Progenitor cell of endocrine pancreas (in vitro differentiated cells): ENCODE measurements at places on chromosomes 1 and 21.

- no peak for DNase-seq
Measured at GRCh38 chr1:156112276-156113137, 2.0 kb upstream of the LMNA start.

DNA sequence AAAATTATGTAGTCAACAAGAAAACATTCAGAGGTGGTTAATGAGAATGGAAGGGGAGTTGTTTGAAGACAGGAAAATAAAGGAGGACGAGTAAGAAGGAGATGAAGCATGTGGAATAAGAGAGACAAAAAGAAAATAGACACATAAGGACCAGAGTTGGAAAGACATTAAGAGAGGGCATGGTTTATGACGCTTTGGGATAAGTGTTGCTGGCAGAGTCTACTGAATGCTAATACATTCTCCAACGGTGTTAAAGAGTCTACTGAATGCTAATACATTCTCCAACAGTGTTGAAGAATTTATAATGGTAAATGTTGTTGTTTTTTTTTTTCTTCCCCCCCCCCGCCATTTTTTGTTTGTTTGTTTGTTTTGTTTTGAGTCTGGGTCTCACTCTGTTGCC is 13.1 kb downstream of the PRKAA2 start:
- no peak for DNase-seq

GRCh38 chr1:109490029-109490933 is 3.6 kb upstream of the CYB561D1 start:
- DNase-seq: peak; percentile 51

GRCh38 chr1:73832276-73833181 is 365.4 kb downstream of the LRRIQ3 start:
- no peak for DNase-seq

GRCh38 chr1:66214901-66215300 is 319.1 kb upstream of the SGIP1 start:
- no peak for DNase-seq

DNA sequence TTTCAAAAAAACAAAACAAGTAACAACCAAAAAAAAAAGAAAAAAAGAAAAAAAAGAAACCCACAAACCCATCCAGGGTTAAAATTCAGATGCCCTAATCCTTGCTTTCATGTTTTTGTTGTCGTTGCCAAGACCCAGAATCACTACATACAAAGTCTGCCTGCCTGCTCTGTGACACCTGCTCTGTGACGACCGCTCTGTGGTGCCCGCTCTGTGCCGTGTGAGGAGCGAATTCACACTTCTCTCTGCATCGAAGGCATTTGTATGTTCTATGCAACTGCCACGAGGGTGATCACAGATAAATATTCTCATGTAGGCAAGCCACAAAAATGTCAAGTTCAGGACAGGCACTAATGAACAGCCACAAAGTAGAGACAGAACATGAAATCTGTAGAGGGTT is 178.6 kb downstream of the SLC45A1 start:
- DNase-seq: no peak

DNA sequence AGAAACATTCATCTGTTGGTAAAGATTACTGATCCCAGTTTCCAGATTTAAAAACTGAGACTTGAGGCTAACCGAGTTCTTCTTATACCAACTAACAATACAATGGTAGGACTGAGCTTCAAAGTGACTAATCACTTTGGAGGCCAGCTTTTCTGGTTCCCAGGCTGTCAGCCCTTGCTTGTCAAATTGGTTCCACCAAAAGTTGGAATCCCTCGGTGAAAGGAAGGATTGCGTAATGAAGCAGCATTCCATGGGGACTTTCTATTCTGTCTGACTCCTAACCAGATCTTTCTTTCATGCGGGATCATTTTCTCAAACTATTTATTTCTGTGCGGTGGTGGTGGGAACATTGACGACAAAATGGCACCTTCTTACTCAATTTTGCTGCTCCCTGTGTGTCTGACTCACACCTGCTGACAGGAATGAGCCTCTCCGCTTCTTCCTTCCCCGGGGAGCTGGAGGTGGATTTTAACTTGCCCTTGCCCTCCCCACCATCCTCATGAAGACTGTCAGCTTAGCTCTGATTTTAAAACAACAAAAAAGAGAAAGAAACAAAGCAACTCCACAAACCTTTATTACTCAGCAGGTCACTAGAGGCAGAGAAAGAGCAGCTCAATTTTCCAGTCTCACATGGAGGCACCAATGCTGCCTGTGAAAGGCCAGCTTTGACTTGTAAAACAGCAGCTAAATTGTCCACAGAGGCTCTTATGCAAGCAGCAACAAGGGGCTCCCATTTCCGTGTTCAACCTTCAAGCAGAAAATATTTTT is 32.9 kb upstream of the RASAL2 start:
- no peak for DNase-seq

- DNase-seq: no peak
Measured at GRCh38 chr1:4684136-4684535, 29.7 kb downstream of the AJAP1 start.

DNA sequence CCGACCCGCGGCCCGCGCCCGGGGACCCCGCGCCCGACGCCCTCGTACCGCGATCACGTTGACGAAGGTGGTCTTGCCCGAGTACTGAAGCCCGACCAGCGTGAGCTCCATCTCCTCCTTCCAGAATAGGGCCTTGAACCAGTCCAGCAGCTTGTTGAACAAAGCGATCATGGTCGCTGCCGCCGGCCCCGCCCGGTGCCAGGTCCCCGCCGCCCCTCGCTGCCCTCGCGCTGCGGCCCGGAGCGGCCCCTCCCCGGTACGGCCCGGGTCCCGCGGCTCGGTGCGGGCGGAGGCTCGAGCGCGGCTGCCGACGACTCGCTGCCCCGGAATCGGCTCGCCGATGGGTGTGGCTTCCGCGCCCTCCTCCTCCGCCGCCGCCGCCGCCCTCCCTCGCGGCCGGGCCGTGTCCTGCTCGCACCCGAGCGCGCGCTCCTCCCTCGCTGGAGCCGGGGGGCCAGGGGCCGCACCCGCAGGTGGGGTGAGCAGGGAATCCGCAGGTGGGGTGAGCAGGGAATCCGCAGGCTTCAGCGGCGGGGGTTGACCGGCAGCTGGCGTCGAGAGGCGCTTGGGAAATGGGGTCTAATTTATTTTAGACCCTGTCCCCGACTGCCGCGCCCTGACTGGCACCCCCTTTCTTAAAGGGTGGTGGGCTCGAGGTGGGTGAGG is at the start of gene ARL8A:
Gene ARL8A, minus strand, starts transcription at position 336 of the 666 bp plus-strand sequence. Its CDS starts 165 bp downstream, at position 171.
- DNase-seq: peak; percentile 53

- no peak for DNase-seq
Measured at GRCh38 chr1:196628838-196629237, 20.6 kb upstream of the KCNT2 start.

DNA sequence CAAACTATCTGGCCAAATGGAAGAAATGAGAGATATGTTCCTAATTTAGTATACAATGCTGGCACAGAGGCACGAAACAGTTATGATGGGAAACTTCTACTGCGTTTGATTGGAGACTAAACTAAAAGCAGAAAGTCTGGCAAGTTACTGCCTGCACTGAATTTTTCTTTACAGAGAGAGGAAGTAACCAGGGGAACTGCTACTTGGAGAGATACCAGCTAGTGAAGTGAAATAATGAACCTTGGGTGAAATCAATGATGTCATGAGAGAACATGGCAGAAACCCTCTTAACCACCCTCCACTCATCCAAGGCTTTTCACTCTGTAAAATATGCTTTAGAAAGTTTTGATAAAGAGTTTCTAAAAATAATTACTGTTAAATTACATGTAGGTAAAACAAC is 29.3 kb downstream of the NIBAN1 start:
- no peak for DNase-seq

DNA sequence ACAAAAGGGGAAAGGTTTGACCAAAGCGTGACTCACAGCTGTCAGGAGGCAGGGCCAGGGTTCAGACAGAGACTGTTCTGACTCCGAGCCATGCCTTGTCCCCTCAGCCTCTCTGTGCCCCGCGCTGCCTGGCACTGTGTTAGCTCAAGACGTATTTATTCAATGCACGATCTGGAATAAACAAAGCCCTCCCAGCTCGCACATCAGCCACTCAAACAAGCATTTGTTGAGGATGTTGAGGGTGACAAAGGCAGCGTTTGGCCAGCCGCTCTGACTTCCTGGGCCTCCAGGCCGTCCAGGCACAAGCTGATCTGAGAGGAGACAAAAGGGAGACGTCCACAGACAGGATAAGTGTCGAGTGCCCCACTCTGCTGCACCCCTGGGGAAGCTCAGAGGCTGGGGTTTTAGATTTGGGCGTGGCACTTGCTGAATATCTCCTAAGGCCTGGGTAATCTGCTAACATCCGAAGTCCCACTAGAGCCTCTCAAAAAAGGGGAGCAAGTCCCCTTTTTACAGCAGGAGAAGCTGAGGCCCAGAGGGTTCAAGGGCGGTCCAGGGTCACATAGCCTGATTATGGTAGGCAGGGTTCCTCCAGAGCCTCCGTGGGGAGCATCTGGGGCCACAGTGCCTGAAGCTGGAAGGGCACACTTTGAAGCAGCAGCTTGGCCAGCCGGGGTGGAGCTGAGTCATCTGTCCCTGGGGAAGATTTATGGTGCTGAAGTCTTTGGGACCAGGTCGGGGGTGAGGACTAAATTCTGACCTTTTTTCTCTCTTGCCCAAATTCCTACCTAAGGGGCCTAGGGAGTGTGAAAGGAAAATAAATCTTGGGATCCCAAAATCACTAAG is 95.9 kb downstream of the SPSB1 start:
- no peak for DNase-seq

- no peak for DNase-seq
Measured at GRCh38 chr1:172219966-172220365, 200.5 kb upstream of the C1orf105 start.

- no peak for DNase-seq
Measured at GRCh38 chr1:227785805-227786671, 29.4 kb upstream of the PRSS38 start.

GRCh38 chr1:116163533-116163932 is 52.3 kb downstream of the MAB21L3 start:
- DNase-seq: no peak

GRCh38 chr1:182238421-182238820 is 153.2 kb downstream of the GLUL start:
- no peak for DNase-seq

- DNase-seq: no peak
Measured at GRCh38 chr1:117714546-117714945, 108.7 kb downstream of the TENT5C start.

GRCh38 chr1:239563681-239564080 is 177.3 kb downstream of the CHRM3 start:
- DNase-seq: no peak

GRCh38 chr1:208499026-208499425 is 254.8 kb upstream of the PLXNA2 start:
- no peak for DNase-seq

DNA sequence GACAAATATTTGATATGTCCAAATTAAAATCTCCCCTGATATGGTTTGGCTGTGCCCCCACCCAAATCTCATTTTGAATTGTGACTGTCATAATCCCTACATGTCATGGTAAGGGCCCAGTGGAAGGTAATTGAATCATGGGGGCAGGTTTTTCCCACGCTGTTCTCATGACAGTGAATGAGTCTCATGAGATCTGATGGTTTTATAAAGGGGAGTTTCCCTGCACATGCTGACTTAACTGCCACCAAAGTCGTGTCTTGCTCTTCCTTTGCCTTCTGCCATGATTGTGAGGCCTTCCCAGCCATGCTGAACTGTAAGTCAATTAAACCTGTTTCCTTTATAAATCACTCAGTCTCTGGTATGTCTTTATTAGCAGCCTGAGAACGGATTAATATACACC is 207.0 kb downstream of the BARHL2 start:
- DNase-seq: no peak

DNA sequence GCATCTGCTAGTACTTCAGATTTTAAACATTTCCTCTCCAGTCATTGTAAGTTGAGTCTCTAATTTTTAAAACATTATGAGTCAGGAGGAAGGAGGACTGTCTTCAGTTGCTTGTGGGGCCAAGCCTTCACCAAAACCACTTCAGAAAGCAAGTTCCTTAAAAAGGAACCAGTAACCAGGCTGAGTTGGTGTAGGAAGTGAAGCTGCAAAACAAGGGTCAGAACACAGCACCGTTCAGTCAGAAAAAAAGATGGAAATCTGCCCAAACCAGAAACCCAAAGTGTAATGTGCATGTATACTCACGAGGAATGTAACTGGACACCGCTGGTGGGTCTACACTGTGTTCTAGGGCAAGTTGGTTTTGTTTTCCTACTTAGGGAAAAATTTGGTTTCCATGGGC is 402.1 kb downstream of the SETD4 start:
- DNase-seq: no peak

GRCh38 chr21:31592963-31593560 is 66.4 kb upstream of the SOD1 start:
- DNase-seq: no peak

GRCh38 chr1:97783751-97784150 is 137.1 kb downstream of the DPYD start:
- no peak for DNase-seq

DNA sequence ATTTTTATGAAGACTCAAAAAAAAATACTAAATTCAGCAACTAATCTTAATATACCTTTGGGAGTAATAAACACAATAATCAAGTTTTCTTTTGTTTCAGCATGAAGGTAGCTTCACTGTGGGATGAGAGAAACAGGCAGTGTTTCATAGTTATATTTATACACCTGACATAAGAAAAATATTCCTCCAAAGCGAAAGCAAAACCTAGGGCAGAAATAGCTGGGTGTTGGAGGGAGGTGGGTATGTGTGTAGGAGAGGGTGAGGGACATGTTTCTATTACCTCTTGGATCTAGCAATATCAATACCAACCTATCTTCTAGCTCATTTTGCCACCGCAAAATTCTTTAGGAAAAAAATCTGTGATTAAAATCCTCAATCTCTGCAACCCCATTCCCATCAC is 24.9 kb upstream of the MAN1A2 start:
- no peak for DNase-seq

GRCh38 chr21:44637018-44637850 is at the start of gene KRTAP10-10:
KRTAP10-10 (plus strand) TSS chr21:44637356; CDS start chr21:44637418, 62 bp downstream.
- no peak for DNase-seq

DNA sequence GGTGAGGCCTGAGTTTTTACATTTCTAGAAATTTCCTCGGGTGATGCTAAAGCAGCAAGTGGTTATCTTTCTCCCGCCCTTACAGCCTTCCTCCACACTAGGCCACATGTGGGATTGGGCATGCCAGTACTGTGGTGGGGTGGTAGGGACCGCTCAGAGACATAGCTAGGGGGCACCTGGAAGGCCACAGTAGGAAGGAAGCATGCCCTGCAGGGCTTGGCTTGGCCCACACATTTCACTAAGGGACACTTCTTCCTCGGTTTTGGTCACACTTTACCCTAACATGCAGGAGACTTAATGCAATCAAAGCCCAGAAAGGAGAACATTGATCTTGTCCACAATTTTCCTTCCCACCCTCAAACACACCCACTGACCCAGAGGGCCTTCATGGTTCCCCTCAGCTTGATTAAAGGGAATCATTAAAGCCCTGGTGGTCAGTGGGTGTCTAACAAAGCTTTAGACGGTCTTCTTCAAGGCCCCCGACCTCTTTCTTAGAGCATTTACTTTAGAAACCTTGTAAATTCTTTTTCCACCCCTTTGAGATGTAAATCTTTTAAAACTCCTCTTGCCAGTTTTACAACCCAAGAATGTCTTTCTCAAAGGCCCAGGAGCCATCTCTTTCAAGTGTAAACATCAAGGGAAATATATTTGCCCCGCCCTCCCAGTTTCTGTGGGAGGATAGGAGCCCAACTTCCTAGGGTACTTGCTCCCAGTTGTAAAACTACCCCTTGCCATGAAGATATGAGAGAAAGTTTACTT is 246.4 kb upstream of the PTBP2 start:
- DNase-seq: no peak

GRCh38 chr1:53860967-53861411 is 22.9 kb upstream of the NDC1 start:
- peak; percentile 12 for DNase-seq

- no peak for DNase-seq
Measured at GRCh38 chr1:197868751-197869489, 33.5 kb upstream of the C1orf53 start.

GRCh38 chr1:55337801-55338447 is 122.8 kb upstream of the USP24 start:
- DNase-seq: no peak

GRCh38 chr1:15538771-15539170 is 12.1 kb downstream of the DNAJC16 start:
- DNase-seq: no peak
